IMR-90 (cell line): ENCODE measurements at places on chromosomes 7 and 10. TPM values are rescaled to one million over a fixed set of nuclear protein-coding genes. Genes with fewer than 3 reads are reported as not detected.
A peak's percentile ranks its signal among the peaks of the same experiment; 100 is the strongest.

- DNase-seq: no peak
These were observed 81.6 kb downstream of the MGMT start for GRCh38 chr10:129548600-129548999.

DNA sequence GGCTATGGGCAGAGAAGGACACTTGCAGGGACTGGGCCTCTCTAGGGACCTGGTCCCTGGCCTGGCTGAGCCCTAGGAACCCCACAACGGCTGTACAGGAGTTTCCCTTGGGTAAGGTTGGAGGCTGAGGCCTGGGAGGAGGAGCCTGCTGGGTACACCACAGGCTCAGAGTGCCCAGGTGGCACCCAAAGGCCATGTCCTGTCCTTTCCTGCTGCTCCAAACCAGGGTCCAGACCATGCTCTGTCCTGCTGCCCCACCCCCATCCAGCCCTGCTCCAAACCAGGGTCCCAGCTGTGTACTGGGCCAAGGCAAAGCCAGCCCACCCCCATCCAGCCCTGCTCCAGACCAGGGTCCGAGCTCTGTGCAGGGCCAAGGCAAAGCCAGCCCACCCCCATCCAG lies 35.3 kb upstream of the ZNF488 start:
- no peak for DNase-seq

- no peak for DNase-seq
These were observed 54.4 kb downstream of the ZRANB1 start for GRCh38 chr10:124996127-124996853.

The TMEM273 gene
- not detected in 2 replicates for total RNA-seq

DNA sequence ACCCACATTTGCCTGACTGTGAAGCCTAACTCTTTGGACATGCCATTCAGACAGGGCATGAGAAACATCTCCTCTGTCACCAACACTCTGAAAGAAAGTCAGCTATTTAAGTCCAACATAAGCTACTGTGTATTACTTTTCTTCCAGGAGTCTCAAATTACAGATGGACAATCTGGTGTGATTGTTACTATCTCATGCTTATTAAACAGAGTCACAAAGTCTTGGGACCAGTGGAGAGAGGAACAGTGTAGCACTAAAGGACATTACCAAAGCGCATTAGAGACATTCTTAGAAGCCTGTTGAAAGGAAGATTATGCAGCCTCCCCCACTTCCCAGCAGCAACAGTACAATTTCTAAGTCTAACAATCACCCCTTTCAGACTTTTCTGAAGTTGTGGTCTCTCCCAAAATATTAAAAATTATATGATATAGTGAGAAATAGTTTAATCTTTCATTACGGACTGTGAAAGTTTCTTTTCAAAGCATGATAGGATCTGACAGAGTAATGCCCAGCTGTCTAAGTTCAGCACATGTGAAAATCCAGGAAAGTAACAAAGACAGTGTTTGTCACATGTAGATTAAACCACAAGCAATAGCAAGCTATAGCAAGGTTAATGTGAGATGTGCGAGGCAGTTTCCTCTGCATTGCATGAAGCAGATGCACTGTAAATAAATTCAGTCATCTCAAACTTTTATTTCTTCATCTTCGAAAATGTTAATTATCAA lies 280.9 kb upstream of the FZD8 start:
- no peak for DNase-seq

The HECW1 gene
- 1.1 and 1.3 TPM in 2 replicates for total RNA-seq

The IGFBP3 gene
- total RNA-seq: 272 and 308 TPM in 2 replicates

The PKD2L1 gene
- not detected in 2 replicates for total RNA-seq

DNA sequence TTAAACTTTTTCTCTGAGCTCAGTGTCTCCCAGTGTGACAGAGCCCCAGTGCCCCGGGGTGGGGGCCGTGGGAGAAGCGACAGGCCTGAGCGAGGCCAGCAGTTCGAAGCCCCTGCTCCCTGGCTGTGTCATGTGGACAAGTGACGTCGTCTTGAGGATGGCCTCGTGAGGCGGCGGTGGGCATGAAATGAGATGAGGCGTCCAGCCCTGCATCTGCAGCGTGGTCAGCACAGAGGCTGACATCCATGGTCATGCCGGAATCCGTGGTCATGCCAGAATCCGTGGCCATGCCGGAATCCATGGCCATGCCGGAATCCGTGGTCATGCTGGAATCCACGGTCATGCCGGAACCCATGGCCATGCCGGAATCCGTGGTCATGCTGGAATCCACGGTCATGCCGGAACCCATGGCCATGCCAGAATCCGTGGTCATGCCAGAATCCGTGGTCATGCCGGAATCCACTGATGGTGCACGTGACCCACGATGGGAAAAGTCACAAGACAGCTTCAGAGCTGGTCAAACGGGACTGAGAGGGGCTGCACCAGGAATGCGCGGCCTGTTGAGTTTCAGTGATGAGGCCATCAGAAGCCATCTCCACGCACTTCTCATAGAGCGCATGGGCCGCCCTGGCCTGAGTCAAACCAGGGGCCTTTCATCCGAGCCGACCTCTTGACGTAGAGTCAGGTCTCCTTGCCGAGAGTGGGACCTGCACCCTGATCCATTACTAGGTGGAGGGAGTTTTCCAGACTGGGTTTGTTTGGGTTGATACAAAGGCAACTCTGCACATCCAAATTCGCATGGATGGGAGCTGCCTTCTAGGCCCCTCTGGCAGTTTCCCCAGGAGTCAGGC lies 342.5 kb downstream of the PTPRN2 start:
- no peak for DNase-seq

The EVX1 gene
- total RNA-seq: not detected in 2 replicates

- DNase-seq: peak; percentile 24
These were observed 60.8 kb downstream of the RHOBTB1 start for GRCh38 chr10:60883187-60883586.

DNA sequence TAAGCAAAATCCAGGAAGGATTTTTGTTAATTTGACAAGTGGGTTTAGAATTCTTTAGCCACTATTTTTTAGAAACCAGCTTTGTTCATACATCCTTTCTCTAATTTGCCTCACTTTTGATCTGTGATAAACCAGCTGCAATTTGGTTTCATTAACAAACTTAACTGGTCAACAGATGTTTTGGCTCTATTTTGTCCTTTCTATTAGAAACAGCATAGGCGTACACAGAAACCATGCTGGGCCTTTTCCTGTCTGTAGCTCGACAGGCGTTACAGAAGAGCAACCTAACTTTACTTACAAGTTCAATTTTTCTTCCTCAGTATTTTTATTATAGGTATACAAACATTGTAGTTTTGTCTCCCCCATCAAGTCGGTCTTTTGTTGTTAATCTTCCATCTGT lies 28.2 kb downstream of the KAT6B start:
- no peak for DNase-seq

- peak; percentile 97 for DNase-seq
These were observed 28.5 kb downstream of the CHCHD3 start for GRCh38 chr7:133053321-133053891.

DNA sequence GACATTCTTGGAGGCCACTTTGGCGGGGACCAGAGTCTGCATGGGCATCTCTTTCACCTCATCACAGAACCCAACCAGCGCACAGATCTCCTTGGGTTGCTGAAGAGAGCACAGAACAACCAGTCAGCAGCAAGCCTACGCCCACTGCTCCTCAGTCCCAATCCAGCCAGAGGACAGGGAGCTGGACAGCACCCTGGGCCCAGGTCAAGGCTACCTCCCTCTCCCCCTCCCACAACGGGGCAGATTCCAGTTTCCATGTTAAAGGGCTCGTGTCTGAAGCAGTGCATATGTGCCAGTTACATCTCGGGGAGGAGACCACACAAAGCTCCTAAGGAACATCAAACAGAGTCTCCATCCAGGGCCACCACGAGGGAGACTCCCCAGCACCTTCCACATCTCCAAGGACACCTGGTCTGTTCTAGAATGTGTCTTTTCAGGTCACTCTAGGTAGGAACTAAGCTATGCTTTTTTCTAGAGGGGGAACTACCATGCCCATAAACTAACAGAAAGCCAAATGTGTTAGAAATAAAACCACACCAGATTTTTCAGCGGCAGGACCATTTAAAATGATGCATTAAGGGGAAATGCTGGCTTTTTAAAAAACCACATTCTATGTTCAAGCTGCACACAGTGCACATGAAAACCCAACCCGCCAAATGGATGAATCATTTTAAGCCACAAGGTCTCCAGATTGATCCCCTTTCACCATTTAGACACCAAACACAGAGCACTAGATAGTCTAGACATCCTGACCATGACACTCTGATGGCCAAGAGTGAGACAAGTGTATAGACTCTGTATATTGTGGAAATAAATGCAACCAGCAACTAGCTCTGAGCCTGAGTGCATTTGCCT lies 28.9 kb downstream of the PSAP start:
- peak; percentile 49 for DNase-seq

DNA sequence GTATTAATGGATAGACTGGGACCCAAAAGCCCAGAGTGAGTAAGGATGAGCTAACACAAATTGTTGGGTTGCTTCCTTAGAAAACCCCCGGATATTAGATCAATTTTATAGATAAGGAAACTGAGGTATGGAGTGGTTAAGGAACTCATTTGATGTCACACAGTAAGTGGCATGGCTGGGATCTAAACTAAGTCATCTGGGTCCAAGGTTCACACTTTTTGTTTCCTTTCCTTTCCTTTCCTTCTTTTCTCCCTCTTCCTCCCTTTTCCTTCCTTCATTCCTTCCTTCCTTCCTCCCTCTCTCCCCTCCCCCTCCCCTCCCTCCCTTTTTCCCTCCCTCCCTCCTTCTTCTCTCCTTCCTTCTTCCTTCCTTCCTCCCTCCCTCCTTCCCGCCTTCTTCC lies 469.5 kb downstream of the TYW1 start:
- DNase-seq: no peak

DNA sequence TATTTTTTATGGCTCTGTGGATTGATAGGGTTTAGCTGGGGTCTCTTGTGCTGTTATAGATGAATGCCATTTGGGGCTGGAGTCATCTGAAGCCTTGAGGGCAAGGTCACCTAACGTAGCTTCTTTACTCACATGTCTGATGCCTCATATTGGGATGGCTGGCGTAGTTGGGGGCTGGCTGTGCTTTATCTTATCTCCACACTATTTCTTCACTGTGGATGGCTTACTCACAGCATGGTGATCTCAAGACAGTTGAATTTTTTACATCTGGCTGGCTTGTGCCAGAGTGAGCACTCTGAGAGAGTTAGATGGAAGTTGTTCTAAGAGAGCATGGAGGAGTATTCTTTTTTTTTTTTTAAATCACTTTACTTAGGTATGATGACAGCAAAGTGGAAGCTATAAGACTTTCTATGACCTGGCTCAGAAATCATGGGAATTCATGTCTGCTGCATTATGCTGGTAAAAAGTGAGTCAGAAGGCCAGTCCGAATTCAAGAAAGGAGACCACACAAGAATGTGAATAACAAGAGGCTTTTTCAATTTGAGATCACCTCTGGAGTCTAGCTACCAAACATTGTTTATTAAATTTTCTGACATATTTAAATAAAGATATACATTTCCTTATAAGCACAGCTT lies 252.4 kb upstream of the TPK1 start:
- no peak for DNase-seq

The BTBD16 gene
- not detected in 2 replicates for total RNA-seq

DNA sequence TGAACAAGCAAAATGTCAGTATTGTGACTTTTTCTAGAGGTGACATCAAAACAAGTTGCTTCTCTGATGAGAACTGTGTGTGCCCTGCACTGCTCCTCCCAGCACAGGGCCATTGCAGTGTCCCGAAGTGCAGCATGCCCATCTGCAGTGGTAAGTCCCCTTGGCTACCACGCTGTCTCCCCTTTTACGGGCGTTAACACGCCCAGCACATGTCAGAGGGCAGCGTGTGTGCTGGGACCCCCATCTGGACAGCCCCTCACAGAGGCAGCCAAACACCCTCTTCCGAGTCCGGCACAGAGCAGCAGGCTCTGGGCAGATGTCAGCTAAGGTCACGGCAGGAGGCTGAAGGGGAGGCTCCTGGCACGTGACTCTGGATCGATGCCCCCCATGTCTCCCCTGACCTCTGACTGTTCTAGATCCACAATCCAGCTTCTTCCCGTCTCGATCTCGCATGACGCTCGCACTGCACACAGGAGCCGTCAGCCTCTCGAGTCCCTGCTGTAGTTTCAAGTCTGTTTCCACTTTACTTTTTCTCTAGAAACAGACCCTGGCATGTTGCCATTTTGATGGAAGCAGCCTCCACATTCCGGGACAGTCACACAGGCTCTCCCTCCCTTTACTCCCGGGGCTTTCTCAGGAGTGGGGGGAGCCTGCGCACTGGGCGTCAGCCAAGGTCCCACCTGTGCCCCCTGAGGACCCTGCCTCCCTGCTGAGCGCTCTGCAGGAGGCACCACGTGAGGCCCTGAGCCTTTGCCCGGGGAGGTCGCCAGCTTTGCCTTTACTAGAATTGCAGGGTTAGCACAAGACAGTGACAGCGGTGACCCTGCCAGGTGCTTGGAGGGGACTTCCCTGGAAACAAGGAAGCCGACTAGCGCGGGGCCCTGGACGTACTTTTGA lies 133.8 kb downstream of the TCERG1L start:
- no peak for DNase-seq

The COBL gene
- total RNA-seq: under 0.01 TPM in 1 of 2 replicates, not detected in the other

- DNase-seq: no peak
These were observed 179.5 kb upstream of the ITGB1 start for GRCh38 chr10:33137356-33138005.

DNA sequence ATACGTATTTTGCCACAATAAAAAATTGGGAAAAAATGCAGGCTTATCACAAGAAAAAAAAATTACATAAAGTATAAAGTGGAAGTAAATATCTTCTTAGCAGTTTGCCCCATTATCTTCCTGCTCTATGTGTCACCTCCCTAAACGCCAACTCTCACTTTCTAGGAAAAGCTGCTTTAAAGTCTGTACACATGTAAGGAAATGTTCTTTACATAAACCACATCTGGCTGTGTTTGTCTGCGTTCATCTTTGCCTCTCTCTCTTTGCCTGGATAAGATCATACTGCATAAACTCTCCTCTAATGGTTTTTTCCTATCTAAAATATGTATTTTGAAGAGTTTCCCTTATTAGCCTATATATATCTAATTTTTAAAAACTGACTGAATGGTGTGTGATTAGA lies 23.0 kb upstream of the UMAD1 start:
- DNase-seq: no peak

The SEMA4G gene
- 0.56 and 0.90 TPM in 2 replicates for total RNA-seq

- no peak for DNase-seq
These were observed 26.9 kb downstream of the RAMP3 start for GRCh38 chr7:45184326-45185027.

DNA sequence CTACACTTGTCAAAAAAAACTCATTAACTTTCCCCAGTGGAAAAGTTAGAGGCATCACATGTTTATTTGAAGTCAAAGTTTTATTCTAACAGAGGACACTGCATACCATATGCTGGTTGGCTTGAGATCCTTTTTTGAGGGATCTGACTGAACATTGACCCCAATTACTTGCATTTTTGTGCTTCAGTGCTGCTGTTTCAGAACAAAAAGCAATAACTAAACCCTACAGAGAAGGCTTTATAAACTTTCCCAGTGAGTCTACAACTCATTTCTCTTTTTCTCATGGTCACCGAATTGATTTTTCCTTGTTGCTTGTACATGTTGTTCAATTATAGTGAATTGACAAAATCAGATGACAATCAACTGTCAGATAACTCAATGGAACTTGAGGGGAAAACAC lies 69.3 kb upstream of the PHYHIPL start:
- DNase-seq: no peak

- DNase-seq: no peak
These were observed 235.9 kb downstream of the KCNMA1 start for GRCh38 chr10:77401683-77402082.

The PRR15 gene
- not detected in 2 replicates for total RNA-seq

- DNase-seq: no peak
These were observed 106.3 kb downstream of the HERPUD2 start for GRCh38 chr7:35588647-35589046.
